ENCODE measurements at places on chromosomes 3 and 15. TPM values are rescaled to one million over a fixed set of nuclear protein-coding genes. Genes with fewer than 3 reads are reported as not detected.

The ZNF620 gene
- total RNA-seq, result 0.48 TPM

- DNase-seq, result no peak
These were observed 775 bp downstream of the TTC21A start for GRCh38 chr3:39108200-39108710.

DNA sequence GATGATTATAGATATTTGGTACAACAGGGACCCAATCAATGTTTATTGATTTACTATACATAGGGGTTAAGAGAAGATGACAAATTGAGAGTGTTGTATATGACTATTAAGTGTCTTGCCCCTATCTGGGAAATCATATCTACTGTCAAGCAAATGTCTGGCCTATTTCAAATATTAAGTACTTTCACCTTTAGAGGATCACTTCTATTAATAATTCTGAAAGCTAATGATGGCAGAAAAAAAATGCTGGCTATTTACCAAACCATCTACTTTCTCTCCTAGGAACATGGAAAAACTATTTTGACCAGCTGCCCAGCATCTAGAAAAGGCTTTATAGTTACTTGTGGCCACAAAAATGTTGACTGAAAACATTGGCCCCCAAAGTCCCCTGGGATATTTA is 632.3 kb upstream of the ZNF385D start:
- DNase-seq, result no peak

DNA sequence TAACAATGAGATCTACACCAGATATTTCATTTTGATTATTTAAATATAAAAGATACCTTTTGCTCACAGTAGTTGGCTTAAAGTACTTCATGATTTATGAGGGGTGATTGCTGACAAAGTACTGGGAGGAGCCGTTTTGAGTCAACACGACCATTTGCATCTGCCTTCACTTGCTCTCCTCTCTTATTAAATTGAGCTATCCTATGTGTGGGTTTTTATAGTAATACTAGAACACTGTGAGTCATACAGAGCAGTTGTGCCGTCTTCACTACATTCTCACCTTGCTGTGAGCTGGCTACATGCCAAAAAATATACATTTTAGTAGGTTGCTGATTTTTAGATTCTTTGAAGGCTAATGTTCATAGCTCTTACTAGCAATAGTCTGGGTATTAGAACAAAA is 161.2 kb downstream of the ALCAM start:
- peak; percentile 23 for DNase-seq

- no peak for DNase-seq
These were observed 88.0 kb upstream of the IQSEC1 start for GRCh38 chr3:13161021-13161759.
